ENCODE measurements at places on chromosomes 5 and 9.

- no peaks in the 10 kb centered on the region for H3K4me1 ChIP-seq
- H3K27ac ChIP-seq, result no peak overlapping the region
- no peaks in the 10 kb centered on the region for H3K27me3 ChIP-seq
- H3K36me3 ChIP-seq, result no peaks in the 10 kb centered on the region
- DNase-seq, result no peak
These were observed 171.2 kb downstream of the HSPA4 start for GRCh38 chr5:133222979-133223378.

GRCh38 chr5:1503241-1504068 is 20.3 kb downstream of the LPCAT1 start:
- peaks cover 27% of the 10 kb centered on the region for H3K36me3 ChIP-seq
- peak overlapping the region; percentile 27 for H3K4me3 ChIP-seq
- peaks cover 84% of the 10 kb centered on the region for H3K4me1 ChIP-seq
- peak overlapping the region; percentile 35 for H3K27ac ChIP-seq

GRCh38 chr9:16679327-16679821 is 191.1 kb downstream of the BNC2 start:
- no peaks in the 10 kb centered on the region for H3K27me3 ChIP-seq
- no peak overlapping the region for H3K4me3 ChIP-seq
- H3K36me3 ChIP-seq, result no peaks in the 10 kb centered on the region
- DNase-seq, result no peak
- H3K27ac ChIP-seq, result no peak overlapping the region

- H3K4me3 ChIP-seq, result peak overlapping the region; percentile 89
- H3K27ac ChIP-seq, result no peak overlapping the region
- DNase-seq, result no peak
- H3K4me1 ChIP-seq, result no peaks in the 10 kb centered on the region
These were observed 1.3 kb upstream of the DMRT2 start for GRCh38 chr9:1048811-1049210.

GRCh38 chr5:133441166-133441815 is 171.1 kb downstream of the FSTL4 start:
- H3K27me3 ChIP-seq, result no peaks in the 10 kb centered on the region
- no peaks in the 10 kb centered on the region for H3K36me3 ChIP-seq
- no peaks in the 10 kb centered on the region for H3K4me1 ChIP-seq
- H3K27ac ChIP-seq, result no peak overlapping the region

DNA sequence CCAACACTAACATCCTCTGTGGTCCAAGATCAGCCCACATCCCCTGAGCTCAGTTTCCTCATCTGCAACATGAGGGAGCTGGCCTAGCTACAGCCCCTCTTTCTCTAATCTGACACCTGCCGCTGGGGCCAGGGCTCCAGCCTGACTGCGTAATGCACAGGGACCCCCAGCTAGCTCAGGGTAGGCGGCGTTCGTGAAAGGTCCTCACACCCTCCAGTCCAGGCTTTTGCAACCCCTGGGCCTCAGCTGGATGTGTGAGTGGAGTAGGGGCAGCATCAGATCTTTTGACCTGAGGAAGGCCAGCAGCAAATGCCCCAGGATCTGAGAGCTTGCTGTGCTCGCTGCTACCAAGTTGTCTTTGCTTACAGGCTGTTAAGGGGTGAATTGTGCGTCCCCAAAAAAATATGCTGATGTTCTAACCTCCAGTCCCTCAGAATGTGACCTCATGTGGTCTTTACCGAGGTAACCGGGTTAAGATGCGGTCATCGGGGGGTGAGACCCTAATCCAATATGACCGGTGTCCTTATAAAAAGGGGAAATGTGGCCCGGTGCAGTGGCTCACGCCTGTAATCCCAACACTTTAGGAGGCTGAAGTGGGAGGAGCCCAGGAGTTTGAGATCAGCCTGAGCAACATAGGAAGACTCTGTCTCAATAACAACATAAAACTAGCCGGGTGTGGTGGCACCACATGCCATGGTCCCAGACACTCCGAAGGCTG is 47.8 kb downstream of the PLPP7 start:
- peaks cover 5% of the 10 kb centered on the region for H3K4me1 ChIP-seq
- H3K27me3 ChIP-seq, result no peaks in the 10 kb centered on the region
- H3K27ac ChIP-seq, result no peak overlapping the region
- no peaks in the 10 kb centered on the region for H3K36me3 ChIP-seq
- no peak overlapping the region for H3K4me3 ChIP-seq

DNA sequence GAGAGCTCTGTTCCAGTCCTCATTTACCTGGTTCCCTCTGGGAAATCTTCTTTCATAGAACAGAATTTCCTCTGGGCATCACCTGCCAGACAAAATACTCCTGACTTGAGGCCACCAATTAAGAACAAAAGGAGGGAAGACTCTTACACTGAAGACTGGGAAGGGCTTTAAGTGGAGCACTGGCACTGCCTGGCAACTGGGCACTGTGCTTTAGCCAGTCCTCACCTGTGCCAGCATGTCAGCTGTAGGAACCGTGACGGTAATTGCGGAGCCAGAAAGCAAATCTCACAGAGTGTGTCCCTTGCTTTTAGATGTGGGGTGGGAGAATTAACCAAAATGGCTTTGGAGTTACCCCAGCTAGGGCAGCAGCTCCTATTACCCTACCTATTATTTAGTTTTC is 40.6 kb downstream of the FAM219A start:
- no peaks in the 10 kb centered on the region for H3K36me3 ChIP-seq
- no peaks in the 10 kb centered on the region for H3K4me1 ChIP-seq

DNA sequence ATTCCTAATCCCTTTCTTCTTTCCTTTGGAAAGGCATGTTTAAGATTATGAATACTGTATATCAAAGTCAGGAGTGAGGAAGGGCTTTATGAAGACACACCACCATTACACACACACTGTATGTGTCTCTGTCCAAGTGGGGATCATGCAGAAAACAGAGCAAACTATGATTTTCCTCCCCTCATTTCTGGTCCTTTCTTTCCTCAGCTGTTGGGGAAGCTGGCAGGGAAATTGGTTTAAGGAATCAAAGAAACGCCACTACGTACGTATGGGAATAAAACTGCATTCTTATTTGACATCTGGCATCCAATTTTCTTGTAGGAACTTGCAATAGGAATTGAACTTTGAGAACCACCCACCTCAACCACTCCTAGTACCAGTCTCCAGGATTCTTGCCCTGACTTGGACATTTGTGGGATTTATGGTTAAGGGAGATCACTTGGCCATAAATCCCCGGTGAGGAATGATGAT is 125.8 kb downstream of the PDE4D start:
- H3K4me3 ChIP-seq, result no peak overlapping the region
- H3K36me3 ChIP-seq, result no peaks in the 10 kb centered on the region
- H3K27ac ChIP-seq, result no peak overlapping the region
- peaks cover 8% of the 10 kb centered on the region for H3K4me1 ChIP-seq

DNA sequence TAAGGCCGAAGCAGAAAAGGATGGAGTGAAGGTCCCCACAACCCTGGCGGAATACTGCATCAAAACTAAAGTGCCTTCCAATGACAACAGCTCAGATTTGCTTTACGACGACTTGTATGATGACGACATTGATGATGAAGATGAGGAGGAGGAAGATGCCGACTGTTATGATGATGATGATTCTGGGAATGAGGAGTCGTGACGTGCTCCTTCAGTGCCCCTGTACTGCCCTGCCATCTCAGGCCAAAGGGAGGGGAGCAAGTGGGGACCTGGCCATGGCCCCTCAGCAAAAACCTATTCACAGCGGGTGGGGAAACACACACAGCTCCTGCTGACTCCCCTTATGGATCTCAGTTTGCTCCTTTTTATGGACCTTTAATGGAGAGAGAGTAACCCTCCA is 100.1 kb downstream of the UBE2R2 start:
- no peak for DNase-seq
- peaks cover 58% of the 10 kb centered on the region for H3K36me3 ChIP-seq
- no peak overlapping the region for H3K4me3 ChIP-seq
- H3K27ac ChIP-seq, result no peak overlapping the region

DNA sequence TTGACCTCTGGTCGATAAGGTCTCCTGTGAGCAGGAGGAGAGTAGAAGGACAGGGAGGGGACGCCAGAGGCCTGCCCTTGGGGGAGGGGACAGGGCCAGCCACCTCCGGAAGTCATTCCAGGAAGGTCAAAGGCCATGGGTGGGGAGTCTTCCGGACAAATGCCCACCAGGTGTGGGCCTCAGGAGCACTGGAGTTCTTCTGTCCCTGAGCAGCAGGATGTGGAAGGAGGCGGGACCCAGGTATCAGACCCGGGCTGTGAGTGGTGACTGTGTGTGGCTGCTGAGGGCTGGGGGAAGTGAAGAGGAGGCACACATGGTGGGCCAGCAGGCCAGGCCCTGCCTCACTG is 13.9 kb downstream of the FGF18 start:
- no peaks in the 10 kb centered on the region for H3K36me3 ChIP-seq
- no peak overlapping the region for H3K4me3 ChIP-seq
- H3K27ac ChIP-seq, result no peak overlapping the region
- no peaks in the 10 kb centered on the region for H3K4me1 ChIP-seq
- H3K27me3 ChIP-seq, result peaks cover 3% of the 10 kb centered on the region
- DNase-seq, result no peak

- no peak for DNase-seq
- H3K4me3 ChIP-seq, result no peak overlapping the region
- no peaks in the 10 kb centered on the region for H3K27me3 ChIP-seq
These were observed 82.0 kb downstream of the PRRT1B start for GRCh38 chr9:131627326-131627647.

GRCh38 chr5:119524485-119524884 is 72.2 kb downstream of the HSD17B4 start:
- no peaks in the 10 kb centered on the region for H3K27me3 ChIP-seq
- H3K36me3 ChIP-seq, result no peaks in the 10 kb centered on the region
- H3K4me1 ChIP-seq, result no peaks in the 10 kb centered on the region
- no peak overlapping the region for H3K4me3 ChIP-seq

GRCh38 chr9:113589890-113590289 is 126.4 kb downstream of the RGS3 start:
- H3K27ac ChIP-seq, result peak overlapping the region; percentile 34
- H3K4me3 ChIP-seq, result no peak overlapping the region
- DNase-seq, result no peak

GRCh38 chr9:127505396-127506116 is 54.2 kb downstream of the LRSAM1 start:
- no peaks in the 10 kb centered on the region for H3K27me3 ChIP-seq
- DNase-seq, result no peak
- no peak overlapping the region for H3K27ac ChIP-seq
- peaks cover 3% of the 10 kb centered on the region for H3K36me3 ChIP-seq
- H3K4me3 ChIP-seq, result no peak overlapping the region
- H3K4me1 ChIP-seq, result no peaks in the 10 kb centered on the region

- no peaks in the 10 kb centered on the region for H3K27me3 ChIP-seq
- peaks cover 8% of the 10 kb centered on the region for H3K4me1 ChIP-seq
These were observed 4.2 kb upstream of the PHF2 start for GRCh38 chr9:93572221-93572620.

GRCh38 chr5:2302169-2302568 is 419.4 kb upstream of the IRX4 start:
- no peaks in the 10 kb centered on the region for H3K36me3 ChIP-seq
- H3K27me3 ChIP-seq, result peaks cover 21% of the 10 kb centered on the region
- H3K4me1 ChIP-seq, result no peaks in the 10 kb centered on the region
- no peak overlapping the region for H3K27ac ChIP-seq
- H3K4me3 ChIP-seq, result no peak overlapping the region
- DNase-seq, result no peak

- DNase-seq, result no peak
- no peak overlapping the region for H3K4me3 ChIP-seq
- no peak overlapping the region for H3K27ac ChIP-seq
- no peaks in the 10 kb centered on the region for H3K4me1 ChIP-seq
- H3K27me3 ChIP-seq, result peaks cover 51% of the 10 kb centered on the region
These were observed 1.8 kb upstream of the PROP1 start for GRCh38 chr5:177997846-177998245.

DNA sequence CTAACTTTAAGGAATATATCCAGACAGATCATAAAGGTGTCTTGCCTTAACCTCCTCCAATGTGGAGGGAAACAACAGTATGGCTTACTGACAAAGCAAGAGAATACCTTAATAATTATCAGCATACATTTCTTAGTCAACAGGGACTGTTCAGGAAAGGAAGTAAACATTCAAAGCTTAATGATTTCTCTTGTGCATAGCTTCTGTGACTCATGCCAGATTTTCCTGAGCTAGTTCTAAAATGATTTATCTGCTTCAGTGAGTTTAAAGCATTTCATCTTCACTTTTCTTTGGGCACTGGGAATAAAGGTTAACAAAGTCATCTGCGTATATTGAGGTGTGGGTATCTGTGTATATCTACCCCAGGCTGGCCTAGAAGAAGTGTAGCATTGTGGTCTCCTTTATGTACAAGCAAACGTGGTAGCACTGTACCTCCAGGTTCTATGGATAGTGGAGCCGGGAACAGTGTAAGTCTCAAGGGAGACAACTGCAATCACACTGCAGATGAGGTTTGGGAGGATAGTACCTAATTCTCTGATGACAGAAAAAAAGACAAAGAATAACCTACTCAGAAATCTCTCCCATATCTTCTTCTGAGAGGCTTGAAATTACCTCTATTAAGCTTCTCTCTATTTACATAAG is 284.1 kb downstream of the HCN1 start:
- H3K27me3 ChIP-seq, result no peaks in the 10 kb centered on the region
- DNase-seq, result no peak
- H3K27ac ChIP-seq, result no peak overlapping the region
- H3K4me1 ChIP-seq, result no peaks in the 10 kb centered on the region
- H3K36me3 ChIP-seq, result no peaks in the 10 kb centered on the region
- no peak overlapping the region for H3K4me3 ChIP-seq

DNA sequence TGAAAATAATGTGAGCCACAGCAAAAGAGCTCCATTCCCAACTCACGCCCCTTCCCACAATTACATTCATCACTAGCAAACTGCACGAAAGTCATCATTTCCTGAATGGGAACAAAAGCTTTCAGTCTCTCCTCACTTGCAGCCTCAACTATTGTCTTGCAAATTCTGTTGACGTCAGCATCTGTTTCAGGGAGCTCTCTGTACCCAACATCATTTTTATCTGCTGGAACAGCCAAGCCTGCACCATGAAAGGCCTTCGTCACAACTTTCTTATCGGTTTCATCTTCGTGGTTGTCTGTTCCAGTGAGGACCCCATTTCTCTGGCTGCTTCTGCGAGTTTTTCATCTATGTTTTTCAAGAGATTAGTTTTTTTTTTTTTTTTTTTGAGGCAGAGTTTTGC is 14.3 kb upstream of the RNF130 start:
- peaks cover 36% of the 10 kb centered on the region for H3K27me3 ChIP-seq
- no peaks in the 10 kb centered on the region for H3K36me3 ChIP-seq
- peak; percentile 75 for DNase-seq
- no peaks in the 10 kb centered on the region for H3K4me1 ChIP-seq

DNA sequence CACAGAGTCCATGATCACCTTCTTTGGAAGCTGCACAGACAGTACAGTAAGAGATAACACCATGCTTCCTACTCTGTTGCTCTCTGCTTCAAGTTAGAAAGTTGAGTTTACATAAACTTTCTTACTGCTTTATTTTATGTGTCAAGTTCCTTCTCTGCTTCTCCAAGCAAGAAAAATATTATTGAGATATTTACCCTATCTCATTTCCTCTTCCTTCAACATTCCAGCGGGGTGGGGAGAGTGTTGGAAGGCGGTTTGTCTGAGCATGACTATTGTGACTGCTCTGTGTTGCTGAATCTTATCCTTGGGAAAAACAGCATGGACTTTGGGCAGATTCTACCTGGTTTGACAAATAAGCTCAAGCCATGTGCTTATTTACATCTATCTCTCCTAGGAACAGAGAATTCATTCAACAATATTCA is 66.9 kb upstream of the EPB41L4A start:
- DNase-seq, result no peak
- H3K4me1 ChIP-seq, result no peaks in the 10 kb centered on the region
- no peak overlapping the region for H3K27ac ChIP-seq
- H3K4me3 ChIP-seq, result no peak overlapping the region
